Subcutaneous adipose tissue (tissue), 4 donors: ENCODE measurements at places on chromosomes 6 and 20. TPM values are rescaled to one million over a fixed set of nuclear protein-coding genes. Genes with fewer than 3 reads are reported as not detected.

Gene BFSP1
- total RNA-seq: 0.33 TPM

Gene RAET1L
- total RNA-seq: not detected

Gene SNAI1
- total RNA-seq: 5.1 TPM

Gene HLA-DOA
- 7.6 TPM for total RNA-seq

Gene PRL
- not detected for total RNA-seq

Gene GJA10
- not detected for total RNA-seq

Gene SIRPD
- not detected for total RNA-seq

Gene RAB44
- total RNA-seq: 0.82 TPM

Gene C2
- 16.4 TPM for total RNA-seq

Gene C6orf141
- 4.1 TPM for total RNA-seq

Gene GRM4
- total RNA-seq: not detected

Gene NQO2
- 42.1 TPM for total RNA-seq

Gene ITPR3
- total RNA-seq: 23.5 TPM

Gene PDYN
- total RNA-seq: not detected

Gene FLRT3
- not detected for total RNA-seq

Gene MPC1
- 118 TPM for total RNA-seq

Gene FERMT1
- not detected for total RNA-seq

Gene GMEB2
- total RNA-seq: 4.4 TPM

Gene PI3
- not detected for total RNA-seq

Gene PHACTR1
- 4.3 TPM for total RNA-seq

Gene FARS2
- total RNA-seq: 11.1 TPM

Gene SIGLEC1
- total RNA-seq: 47.8 TPM

Gene NRN1
- 41.4 TPM for total RNA-seq

Gene ACTL10
- 0.75 TPM for total RNA-seq

Gene TRIM40
- total RNA-seq: not detected

Gene BCAS4
- total RNA-seq: 0.49 TPM

Gene ECHDC1
- total RNA-seq: 83.8 TPM

Gene HDGFL1
- total RNA-seq: not detected

Gene HAO1
- total RNA-seq: not detected

Gene AHCY
- 43.0 TPM for total RNA-seq

Gene ZNF334
- 11.1 TPM for total RNA-seq

Gene HINT3
- 25.8 TPM for total RNA-seq

Gene HCK
- total RNA-seq: 21.4 TPM

Gene PRRT1
- total RNA-seq: not detected

Gene GINS1
- total RNA-seq: 1.1 TPM

Gene GFOD1
- 68.9 TPM for total RNA-seq

Gene GMNN
- 10.5 TPM for total RNA-seq

Gene CASP8AP2
- total RNA-seq: 15.3 TPM

Gene DEF6
- total RNA-seq: 6.8 TPM

Gene MATN4
- not detected for total RNA-seq

Gene OGFR
- total RNA-seq: 43.8 TPM

Gene SLPI
- 23.6 TPM for total RNA-seq

Gene TBXT
- not detected for total RNA-seq

Gene SIRPB1
- total RNA-seq: 4.2 TPM

Gene TTK
- total RNA-seq: 1.1 TPM

Gene ZSCAN26
- 27.5 TPM for total RNA-seq

Gene SLC35F1
- total RNA-seq: 1.5 TPM

Gene EDN3
- not detected for total RNA-seq

Gene LHFPL5
- not detected for total RNA-seq

Gene POM121L2
- total RNA-seq: not detected

Gene SLC17A4
- total RNA-seq: not detected

Gene COL9A3
- 1.3 TPM for total RNA-seq

Gene SEMG1
- not detected for total RNA-seq

Gene SLC44A4
- total RNA-seq: not detected

Gene PKIB
- 13.4 TPM for total RNA-seq

Gene SALL4
- total RNA-seq: 0.22 TPM

Gene TSPO2
- total RNA-seq: not detected

Gene SGK2
- 5.5 TPM for total RNA-seq
